AG20443 (cell line): ENCODE measurements at places on chromosomes 3 and 15.

DNA sequence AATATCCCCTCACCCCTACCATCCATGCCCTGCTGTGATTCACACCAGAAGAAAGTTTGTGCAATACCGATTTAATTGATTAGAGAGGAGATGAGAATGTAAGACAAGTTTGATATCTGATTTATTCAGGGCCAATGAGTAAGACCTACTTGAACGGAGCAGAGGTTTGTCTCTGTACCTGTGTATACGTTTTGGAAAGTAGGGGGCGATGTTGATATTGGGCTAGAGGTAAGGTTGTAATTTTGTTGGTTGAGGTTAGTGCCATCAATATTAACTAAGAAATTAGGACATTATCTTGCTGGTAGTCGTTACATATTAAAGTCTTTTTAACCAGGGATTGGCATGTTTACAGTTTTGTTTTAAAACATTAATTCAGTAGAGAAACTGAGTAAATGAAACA lies 20.5 kb downstream of the EAF2 start:
- DNase-seq: no peak

DNA sequence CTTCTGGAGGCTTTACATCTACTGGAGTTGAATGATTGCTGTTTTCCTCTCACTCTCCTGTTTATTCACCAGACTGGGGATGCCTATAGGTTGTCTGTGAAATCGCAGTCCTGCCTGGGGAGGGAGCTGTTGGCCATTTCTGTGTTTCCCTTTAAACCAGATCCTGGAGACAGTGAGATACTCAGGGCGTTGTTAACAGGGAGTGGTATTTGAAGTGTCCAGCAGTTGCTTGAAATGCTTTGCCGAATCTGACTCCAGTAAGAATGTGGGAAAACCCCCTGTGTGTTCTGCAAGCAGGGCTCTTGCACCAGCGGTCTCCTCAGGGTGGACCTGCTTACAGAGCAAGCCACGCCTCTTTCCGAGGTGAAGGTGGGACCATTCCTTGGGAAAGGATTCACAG lies 4.3 kb upstream of the LRRK1 start:
- no peak for DNase-seq

- DNase-seq: peak; percentile 86
These were observed 73.8 kb upstream of the HEG1 start for GRCh38 chr3:125129512-125129997.

- DNase-seq: peak; percentile 90
These were observed 21.6 kb downstream of the ANAPC13 start for GRCh38 chr3:134464064-134464688.

DNA sequence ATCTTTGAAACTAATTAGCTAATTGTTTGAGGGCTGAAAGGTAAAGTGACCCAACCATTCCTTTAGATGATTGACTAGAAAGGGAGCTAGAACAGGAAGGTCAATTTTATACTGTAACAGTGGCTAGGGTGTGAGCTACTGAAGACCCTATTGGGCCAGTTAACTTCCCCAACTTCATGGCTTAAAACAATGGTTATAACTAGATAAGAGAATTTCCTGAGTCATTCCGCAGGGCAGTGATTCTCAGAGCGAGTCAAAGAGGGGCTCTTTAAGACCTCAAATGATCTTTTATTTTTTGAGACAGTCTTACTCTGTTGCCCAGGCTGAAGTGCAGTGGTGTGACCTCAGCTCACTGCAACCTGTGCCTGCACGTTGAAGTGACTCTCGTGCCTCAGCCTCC lies 33.7 kb upstream of the TTBK2 start:
- no peak for DNase-seq

- DNase-seq: no peak
These were observed 118.7 kb upstream of the UMPS start for GRCh38 chr3:124611520-124611919.

GRCh38 chr3:134279466-134279865 lies 28.8 kb upstream of the RYK start:
- no peak for DNase-seq

- peak; percentile 3 for DNase-seq
These were observed 135.9 kb upstream of the TPM1 start for GRCh38 chr15:62906627-62907026.

DNA sequence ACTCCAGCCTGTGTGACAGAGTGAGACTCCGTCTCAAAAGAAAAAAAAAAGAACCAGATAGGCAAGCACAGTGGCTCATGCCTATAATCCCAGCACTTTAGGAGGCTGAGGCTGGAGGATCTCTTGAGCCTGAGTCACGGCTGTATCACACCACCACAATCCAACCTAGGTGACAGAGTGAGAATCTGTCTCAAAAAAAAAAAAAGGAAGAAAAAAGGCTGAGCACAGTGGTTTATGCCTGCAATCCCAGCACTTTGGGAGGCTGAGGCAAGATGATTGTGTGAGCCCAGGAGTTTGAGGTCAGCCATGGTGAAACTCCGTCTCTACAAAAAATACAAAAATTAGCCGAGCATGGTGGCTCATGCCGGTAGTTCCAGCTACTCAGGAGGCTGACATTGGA lies 5.6 kb upstream of the NICN1 start:
- no peak for DNase-seq

DNA sequence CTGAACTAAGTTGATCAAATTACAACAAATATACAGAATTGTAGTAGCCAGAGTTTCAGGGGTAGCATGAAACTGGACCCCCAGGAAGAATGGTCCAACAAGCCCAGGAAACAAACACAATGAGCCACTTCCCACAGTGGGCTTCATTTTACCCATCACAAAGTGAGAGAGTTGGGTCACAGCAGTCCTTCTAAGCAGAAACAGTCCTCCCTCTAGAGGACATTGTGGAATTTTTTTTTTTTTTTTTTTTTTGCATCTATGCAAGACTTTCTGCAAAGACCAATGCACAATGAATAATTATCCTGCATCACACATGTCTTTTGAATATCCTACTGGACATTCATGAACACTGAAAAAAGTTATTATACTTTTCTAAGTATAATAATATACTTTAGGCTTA lies 73.8 kb upstream of the ATP13A5 start:
- no peak for DNase-seq

DNA sequence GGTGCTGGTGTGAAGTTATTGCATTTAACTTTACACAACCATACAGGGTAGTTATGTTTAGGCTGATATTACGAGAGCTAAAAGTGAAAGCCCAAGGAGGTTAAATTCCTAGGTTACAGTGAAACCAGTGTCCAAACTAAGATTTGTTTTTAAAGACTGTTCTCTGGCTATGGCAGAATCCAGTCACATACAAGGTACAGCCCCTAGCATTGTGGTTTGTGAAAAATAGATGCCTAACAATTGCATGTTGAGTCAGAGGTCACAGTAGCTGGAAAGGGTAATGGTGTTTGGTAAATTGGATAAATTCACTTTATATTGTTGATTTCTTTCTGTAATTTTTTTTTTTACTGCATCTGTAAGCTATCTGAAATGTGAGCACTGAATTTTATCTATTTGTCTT lies 614.6 kb upstream of the TBL1XR1 start:
- no peak for DNase-seq

DNA sequence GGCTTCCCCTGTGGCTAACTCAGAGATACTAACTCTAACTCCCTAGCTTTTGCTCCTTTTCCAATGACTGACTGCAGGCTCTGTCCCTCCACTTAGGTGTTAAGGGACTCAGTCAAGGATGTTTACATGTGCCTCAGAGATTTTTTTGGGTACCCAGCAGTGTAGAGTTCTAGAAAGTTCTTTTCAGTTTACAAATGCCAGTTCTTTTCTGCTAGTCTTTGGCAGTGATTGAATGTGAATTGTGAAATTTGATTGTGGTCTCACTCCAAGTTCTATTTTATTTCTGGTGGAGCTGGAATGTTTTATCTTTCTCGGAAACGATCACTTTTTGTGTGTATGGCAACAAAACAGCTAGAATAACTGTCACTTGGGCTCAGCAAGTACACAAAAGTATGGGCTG lies 60.6 kb downstream of the IL1RAP start:
- no peak for DNase-seq

- DNase-seq: no peak
These were observed 81.2 kb upstream of the GOLGA8J start for GRCh38 chr15:30001602-30002001.

- no peak for DNase-seq
These were observed 15.0 kb upstream of the LRRC34 start for GRCh38 chr3:169827712-169828111.

- peak; percentile 15 for DNase-seq
These were observed 60.5 kb downstream of the DNASE1L3 start for GRCh38 chr3:58150130-58150809.

GRCh38 chr3:115852278-115852677 lies 229.0 kb downstream of the GAP43 start:
- DNase-seq: no peak

- no peak for DNase-seq
These were observed 186.8 kb upstream of the CHRNA7 start for GRCh38 chr15:31843426-31844055.

- DNase-seq: no peak
These were observed 4.8 kb downstream of the XIRP1 start for GRCh38 chr3:39187372-39188155.

GRCh38 chr3:162971715-162972114 lies 1475.1 kb downstream of the OTOL1 start:
- no peak for DNase-seq
